ENCODE measurements at places on chromosomes 12 and 14. TPM values are rescaled to one million over a fixed set of nuclear protein-coding genes. Genes with fewer than 3 reads are reported as not detected.

Gene BATF
- 1.7 TPM for total RNA-seq

Gene SYCP3
- 0.07 TPM for total RNA-seq

Gene CRACR2A
- 20.1 TPM for total RNA-seq

Gene RTL1
- not detected for total RNA-seq

Gene ASB2
- total RNA-seq = not detected

Gene FGD4
- total RNA-seq = 44.4 TPM
